Epithelial cell of esophagus (primary cell): ENCODE measurements at places on chromosomes 1 and 21.

DNA sequence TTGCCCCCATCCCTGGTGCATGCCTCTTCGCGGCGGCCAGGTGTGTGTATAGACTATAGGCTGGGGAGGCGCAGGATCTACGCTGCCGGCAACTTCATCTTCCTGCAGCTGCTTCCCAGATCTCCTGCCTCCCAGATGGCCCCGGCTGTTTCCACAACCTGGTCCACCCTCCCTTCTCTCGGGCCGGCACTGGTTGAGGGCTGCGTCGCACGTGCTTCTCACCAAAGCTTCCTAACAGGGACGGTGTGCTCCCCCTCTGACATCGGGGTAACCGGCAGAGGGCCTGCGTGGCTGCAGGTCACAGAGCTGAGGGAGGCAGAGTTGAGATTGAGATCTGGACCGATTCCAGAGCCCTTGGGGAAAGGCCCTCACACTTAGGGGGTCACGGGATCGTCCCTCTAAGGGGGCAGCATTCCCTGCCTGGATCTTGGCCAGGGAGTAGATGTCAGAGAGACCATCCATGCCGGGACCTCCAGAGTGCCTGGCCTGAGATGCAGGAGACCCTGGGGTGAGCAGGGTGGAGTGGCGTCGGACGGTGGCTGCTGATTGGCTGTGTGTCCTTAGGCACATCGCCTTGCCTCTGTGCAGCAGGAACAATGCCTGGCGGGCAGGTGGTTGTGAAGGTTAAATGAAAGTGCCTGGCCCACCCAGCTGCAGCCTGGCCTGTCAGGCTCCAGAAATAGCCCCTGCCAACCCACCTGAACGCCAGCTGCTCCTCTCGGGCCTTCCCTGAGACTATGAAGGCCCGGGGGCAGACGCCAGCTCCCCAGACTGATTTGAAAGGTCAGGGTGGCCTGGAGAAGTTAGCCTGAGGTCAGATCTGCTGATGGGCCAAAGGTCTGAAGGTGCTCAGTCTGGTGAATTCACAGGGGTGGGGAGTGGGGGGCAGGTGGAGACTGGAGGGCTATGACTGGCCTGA lies 6.1 kb upstream of the MASP2 start:
- no peak for DNase-seq

- no peak for DNase-seq
Measured at GRCh38 chr1:19612530-19612929, 31.6 kb upstream of the NBL1 start.

DNA sequence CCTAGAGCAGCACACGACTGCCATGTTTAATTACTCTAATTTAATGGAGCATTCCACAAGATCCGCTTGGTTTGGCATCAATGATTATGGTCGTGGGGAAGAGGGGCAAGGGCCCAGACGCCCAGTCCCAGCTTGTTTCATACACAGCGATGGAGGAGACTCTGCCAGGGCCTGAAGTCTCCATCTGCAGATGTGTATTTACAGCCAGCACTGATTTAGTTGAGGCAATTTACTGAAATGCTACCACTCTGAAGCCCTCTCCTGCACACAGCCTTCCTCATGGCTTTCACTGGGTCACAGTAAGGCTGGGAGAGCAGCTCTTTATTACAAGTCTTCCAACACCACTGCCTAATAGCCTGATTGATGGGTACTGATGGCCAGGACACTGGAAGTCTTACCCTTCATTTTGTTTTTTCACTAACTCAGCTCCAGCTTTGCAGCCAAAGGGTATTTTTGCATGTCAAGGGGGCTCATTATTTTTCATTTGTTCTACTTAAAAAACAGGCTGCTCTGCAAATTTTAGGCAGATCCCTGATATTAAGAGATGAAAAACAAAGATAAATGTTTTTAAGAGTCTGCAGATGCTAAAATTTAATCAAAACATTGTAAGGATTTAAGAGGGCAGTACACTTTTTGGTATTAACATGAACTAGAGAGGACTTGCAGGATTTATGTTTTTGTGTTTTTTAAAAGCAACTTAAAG lies 236.3 kb downstream of the SIPA1L2 start:
- no peak for DNase-seq

DNA sequence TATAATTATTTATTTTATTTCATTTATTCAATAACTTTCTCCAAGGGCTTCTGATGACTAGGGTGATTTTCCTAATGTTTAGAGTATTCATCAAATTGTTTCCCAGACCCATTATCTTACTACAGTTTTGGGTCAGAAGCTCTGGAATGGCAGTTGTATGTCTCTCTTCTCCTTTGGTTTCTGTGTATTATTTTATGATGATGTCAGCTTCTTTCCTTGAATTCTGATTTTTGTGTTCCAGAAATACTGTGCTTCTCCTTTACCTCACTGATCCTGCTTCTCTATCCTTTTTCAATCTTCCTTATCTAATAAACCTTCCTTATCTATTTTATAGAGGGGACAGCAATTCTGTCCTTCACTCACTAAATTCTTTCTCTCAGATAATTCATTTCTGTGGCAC lies 48.8 kb downstream of the LRRC8B start:
- no peak for DNase-seq

GRCh38 chr1:23422241-23422877 lies 2.2 kb downstream of the TCEA3 start:
- peak; percentile 52 for DNase-seq

- DNase-seq = no peak
Measured at GRCh38 chr21:19458295-19458694, 1054.7 kb upstream of the TMPRSS15 start.

DNA sequence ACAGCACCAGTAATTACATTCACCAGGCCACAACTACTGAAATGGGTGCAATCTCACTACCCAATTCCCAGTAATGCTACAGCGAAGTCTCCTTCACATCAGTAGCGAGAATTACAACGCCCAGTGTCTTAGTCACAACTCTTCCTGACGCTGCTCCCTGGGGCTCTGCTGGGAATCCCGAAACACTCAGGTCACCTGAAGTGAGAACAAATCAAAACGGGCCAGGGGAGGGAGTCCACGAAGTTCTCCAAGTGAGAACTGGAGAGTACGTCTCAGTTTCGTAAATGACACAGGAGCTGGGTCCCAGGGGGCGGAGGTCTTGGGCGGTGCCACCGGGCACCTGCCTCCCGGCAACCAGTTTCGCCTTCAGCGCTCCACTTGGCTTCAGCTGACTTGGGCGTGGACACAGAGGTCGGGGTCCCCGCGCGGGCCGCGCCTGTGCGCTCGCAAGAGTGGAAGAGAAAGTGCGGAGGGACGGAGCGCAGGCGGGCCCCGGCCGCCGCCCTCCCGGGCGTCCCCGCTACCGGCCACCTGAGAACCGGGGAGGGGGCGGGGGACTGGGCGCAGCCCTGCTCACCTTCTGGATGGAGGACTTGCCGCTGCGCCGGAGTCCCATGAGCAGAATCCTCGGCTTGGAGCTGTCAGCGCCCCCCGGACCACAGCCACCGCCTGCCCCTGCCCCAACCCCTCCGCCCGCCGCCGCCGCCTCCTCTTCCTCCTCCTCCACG lies 575 bp downstream of the RRAGC start:
- peak; percentile 94 for DNase-seq

DNA sequence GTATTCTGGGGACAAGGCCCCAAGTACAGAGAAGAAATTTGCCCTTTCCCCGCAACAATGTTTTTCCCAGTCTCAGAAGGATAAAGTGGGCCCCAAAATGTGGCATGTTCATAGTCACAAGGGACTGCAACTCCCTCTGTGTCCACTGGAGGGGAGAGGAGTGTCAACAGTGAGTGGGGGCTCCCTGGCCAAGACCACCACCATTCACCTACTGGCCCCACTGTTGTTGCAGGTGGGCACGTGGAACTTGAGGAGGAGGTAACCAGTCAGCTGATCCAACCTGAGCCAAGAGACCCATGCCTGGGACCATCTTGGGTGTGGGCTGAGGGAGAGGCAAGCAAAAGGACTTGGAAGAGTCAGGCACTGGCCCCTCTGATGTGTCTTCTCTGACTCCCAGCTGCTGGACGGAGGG lies 777 bp downstream of the NUDT17 start:
- peak; percentile 23 for DNase-seq

DNA sequence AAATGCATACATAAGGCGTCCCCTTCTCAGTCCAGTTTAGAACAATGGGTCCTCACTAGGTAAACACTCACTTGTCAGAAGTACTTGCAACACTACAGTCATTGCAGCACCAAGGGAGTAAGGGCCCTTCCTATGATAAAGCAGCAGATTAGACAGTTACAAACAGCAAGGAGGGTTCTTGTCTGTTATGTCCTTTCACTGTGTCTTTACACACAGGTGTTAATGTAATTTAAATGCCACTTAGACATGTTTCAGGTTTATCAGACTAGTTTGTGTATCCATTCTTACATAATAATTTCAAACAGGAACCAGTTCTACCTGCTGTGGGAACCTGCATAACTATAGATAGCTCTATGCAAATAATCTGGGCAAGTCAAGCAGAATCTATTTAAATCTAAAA lies 105.6 kb upstream of the USH2A start:
- peak; percentile 58 for DNase-seq

GRCh38 chr1:115239426-115239825 lies 98.6 kb downstream of the NGF start:
- DNase-seq = no peak

DNA sequence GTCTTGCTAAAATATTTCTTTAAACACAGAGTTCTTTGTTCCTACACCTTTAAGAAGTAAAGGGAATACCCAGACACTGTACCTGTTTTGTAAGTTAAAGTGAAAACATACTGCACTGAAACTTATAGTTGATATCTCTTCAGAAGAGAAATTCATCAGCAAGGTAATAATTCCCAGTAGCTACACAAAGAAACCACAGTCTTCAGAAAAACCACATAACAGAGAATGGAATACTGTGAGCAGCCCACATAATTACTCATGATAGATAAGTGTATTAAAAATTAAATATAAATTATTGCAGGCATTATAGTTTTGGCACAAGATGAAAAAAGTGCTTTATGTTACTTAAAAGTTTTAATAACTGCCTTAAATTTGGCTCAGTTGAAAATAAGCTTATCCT lies 276.6 kb downstream of the SETD4 start:
- DNase-seq = no peak

DNA sequence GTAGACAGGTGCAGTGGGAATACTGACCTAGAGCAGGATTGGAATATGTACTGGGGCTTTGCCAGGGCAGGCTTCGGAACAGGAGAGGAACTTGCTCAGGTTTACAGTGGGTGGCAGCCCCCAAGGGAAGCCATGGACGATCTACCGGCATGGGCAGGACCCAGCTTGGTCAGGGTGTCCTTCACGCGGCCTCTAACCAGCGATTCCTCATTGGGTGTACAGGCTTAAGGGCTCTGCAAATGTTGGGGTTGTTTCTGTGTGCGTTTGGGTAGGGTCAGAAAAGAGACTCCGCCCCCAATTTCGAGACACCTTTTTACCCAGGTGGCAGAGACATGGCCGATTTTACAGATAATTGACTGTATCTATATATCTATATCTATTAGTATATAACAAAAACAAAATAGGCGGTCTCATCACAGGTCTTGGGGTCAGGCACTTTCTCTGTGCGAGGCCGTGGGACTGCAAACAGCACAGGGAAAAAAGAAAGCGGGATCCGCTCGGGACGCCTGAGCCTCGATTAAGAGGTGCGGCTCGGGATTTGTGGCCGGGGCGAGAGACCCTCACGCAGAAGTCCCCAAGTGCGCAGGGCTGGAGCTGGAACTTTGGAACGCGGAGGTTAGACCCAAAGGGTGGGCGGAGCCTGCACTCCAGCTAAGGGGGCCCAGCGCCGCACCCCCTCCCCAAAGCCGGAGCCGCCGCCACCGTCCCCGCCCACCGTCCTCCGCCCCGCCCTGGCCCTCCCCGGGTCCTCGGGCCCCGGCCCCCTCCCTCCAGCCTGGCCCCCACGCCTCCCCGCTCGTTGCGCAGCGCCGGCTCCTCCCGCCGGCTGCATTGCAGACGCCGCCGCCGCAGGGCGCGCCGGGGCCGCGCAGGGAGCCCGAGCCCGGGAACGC lies 67.5 kb upstream of the VAMP3 start:
- DNase-seq = no peak

DNA sequence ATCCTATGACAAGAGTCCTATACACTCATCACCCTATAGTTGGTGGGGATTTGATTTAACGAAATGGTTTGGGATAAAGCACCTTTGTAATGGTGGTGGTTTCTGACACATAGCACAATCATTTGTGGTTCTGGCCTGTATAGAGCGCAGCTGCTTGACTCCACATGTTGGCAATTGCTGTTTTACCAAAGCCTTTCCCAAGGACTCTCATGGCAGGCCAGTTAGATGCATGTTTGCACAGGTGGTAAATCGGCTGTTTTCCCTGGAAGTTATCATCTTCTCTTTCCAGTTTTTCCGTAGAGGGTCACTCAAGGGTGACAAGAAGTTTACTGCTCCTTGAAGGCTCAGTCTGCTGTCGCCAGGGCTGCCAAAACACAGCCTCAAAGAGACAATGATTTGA lies 17.1 kb upstream of the XPR1 start:
- peak; percentile 77 for DNase-seq

GRCh38 chr21:44267655-44268142 lies 6.0 kb upstream of the DNMT3L start:
- no peak for DNase-seq

GRCh38 chr1:57337623-57338022 lies 86.2 kb downstream of the DAB1 start:
- no peak for DNase-seq

- no peak for DNase-seq
Measured at GRCh38 chr1:244865028-244865371, 657 bp upstream of the HNRNPU start.

- DNase-seq = no peak
Measured at GRCh38 chr1:40405812-40406211, 32.3 kb downstream of the SMAP2 start.

DNA sequence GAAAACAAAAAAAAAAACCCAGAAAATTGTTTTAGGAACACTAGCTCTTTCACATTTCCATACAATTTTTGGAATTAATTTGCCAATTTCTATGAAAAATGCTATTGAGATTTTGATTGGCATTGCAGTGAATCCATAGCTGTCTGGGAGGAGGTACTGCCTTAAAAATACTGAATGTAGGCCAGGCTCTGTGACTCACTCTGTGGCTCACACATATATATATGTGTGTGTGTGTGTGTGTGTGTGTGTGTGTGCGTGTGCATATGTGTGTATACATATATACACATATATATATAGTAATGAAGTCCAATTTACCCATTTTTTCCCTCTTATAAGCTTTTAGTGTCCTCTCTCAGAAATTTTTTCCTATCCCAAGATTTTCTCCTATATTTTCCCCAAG lies 214.2 kb upstream of the DMRTA2 start:
- DNase-seq = peak; percentile 42

- no peak for DNase-seq
Measured at GRCh38 chr1:111841746-111842145, 86.0 kb downstream of the DDX20 start.
